G401 (cell line): ENCODE measurements at places on chromosomes 5 and 9.

DNA sequence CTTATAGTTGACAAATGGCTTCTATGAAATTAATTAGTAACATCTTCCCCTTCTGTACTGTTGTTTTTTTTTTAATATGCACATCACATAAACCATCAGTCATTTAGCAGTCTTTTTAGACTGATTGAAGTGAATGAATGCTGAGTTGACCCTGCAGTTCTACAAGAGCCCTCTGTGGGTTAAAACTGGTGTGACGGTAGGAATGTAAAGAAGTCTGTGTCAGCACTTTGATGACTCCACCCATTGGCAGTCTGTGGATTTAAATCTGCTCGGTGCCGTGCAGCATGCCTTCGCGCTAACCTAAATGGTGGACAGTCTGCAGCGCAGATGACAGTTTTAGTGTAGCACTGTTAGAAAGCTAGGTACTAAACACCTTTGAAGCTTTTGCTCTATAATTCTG, 3.1 kb downstream of the GTF3C4 start:
- peak; percentile 44 for DNase-seq

DNA sequence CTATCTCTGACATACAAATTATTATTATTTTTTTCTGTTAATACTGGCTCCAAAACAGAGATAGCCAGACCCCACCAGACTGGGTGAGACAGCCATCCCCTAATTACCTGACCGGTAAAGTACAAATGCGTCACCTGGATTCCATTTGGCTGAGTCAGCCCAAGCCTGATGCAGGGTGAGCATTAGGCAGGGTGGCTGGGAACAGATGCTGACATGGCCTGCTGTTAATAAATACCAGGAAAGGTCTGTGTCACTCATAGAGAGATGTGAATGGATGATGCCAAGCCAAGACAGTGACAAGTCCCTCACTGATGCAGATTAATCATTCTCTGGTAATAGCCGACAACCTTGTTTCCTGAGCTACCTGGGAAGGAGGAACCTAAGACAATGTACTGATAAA, 183.5 kb downstream of the TRIM32 start:
- DNase-seq: no peak

DNA sequence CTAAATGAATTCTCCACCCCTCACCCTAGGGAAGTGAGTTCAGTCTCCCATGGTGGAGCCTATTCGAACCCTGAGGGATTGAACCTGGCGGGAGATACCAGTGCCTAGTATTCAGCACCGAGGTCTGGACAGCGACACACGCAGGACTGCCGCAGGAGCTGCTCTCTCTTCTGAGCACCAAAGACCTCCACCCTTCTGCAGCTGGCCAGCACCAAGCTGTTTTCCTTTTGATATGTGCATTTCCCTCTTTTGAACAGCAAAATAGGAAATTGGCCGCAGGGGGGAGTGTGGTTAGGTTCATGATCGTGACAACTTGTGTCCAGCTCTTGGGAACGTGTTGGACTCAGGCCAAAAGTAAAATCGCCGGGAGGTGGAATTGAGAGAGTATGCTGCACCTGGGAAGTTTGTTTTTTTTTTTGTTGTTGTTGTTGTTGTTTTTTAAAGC, 1.2 kb upstream of the PCSK1 start:
- DNase-seq: peak; percentile 14

GRCh38 chr9:89642789-89643188, 38.0 kb downstream of the GADD45G start:
- peak; percentile 83 for DNase-seq

DNA sequence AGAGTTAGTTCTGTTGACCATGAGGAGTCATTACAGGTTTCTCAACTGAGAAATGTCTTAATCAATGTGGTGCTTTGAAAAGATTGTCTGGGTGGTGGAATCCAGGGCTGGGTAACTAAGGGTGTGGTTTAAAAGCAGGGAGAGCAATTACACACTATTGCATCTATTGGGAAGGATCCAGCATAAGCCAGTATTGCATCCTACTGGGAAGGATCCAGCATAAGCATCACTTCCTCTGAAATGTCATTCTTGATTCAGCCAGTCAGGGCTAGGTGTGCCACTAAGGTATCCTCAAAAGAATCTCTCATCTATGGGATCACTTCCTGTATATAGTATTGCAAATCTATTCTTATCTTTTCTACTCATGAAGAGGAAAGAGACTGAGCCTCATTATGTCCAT, 38.6 kb downstream of the ELOVL7 start:
- no peak for DNase-seq

GRCh38 chr5:72452515-72453245, 54.5 kb downstream of the ZNF366 start:
- no peak for DNase-seq

DNA sequence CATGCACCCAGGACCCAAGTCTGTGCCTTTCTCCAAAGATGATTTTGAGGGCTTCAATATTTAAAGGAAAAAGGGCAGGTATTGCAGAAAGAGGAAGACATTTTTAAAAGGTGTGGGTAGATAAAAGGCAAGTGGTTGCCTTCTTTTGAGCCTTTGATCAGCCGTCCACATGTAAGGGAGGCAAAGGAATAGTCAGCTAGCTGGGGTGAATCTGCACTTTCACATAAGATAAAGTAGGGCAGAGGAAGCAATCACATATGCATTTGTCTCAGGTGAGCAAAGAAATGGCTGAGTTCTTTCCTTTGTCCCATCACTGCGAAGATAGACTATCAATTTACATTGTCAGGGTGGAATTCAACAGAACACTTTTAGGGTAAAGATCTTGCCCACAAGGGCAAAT, 19.9 kb downstream of the MGAT1 start:
- DNase-seq: no peak

DNA sequence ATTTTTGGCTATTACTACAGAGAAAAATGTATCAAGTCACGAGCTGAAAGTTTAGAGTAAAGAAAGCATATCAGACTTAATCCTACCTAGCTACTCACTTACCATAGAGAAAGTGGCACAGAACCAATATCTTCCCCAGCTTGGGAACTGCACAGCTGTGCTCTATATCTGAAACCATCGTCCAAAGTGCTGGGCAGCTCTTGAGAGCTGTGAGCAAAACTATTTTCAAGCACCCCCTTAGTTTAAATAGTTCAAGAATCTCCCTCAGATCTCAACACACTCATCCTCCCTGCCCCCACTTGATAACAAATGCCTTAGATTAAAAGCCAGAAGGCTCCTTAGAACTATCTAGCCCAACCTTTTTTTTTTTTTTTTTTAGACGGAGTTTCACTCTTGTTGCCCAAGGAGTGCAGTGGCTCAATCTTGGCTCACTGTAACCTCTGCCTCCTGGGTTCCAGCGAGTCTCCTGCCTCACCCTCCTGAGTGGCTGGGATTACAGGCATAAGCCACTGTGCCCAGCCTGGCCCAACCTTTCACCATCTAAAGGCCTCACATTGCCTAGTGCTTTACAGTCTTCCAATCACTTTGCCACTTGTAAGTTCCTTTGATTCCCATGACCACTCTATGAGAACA, 94.2 kb upstream of the APC start:
- no peak for DNase-seq

DNA sequence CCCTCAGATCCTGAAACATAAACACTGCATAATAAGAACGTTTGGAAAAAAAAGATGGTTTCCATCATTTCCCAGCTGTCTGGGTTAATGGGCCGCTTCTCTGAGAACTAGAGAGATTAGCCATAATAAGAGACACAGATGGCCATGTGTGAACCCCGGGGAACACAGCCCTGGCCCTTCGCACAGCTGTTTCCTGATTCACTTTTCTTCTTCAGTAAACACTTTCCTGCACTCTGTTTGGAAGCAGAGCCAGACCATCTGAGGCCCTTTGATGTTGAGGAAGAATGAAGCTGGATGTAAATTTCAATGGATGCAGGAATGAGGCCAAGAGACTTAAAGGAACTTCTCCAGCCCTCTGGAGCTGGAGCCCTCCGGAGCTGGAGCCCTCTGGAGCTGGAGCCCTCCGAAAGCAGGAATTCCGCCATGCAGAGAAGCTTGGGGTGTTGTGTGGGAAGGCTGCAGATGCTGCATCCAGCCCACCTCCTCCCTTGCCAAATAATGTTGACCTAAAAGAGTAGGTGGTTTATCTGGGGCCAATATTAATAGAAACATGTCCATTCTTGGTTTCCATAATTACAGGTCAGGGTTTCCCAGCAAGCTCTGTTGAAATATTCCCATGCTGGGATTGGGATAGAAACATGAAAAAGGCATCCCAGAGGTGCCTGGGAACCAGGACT, 218.9 kb downstream of the NXNL2 start:
- no peak for DNase-seq

- DNase-seq: no peak
Observed at GRCh38 chr9:20043035-20043434, 254.2 kb upstream of the SLC24A2 start.

GRCh38 chr5:53946405-53947100, 363.8 kb downstream of the ARL15 start:
- DNase-seq: no peak

- DNase-seq: no peak
Observed at GRCh38 chr9:16475257-16475656, 395.2 kb downstream of the BNC2 start.

DNA sequence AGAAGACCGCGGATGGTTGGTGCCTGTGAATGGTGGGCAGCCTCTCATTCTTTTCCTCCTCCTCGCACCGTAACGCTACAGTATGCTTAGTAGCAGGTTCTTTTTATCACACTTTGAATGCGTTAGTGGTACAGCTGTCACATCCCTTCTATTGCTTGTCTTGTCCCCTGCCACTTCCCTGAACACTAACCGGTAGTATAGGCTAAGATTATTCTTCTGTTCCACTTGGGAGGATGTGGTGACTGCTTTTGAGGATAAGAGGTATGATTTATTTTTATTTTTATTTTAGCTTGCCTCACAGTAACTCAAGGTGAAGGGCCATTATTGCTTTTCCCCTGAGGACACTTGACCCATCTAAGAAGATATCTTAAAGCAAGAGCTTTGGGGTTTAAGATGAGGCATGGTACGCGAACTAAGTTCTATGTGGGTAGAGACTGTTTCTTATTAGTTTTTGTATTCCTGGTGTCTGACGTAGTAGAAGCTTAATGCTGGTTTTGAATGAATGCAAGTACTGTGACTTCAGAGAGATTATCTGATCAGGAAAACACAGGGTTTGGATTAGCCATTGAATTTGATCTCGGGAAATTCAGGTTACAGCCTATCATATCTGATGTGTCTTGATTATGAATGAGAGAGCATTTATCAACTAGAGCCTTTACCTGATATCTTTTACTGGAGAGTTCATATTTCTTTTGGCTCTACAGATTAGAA, 951 bp downstream of the UNC13B start:
- DNase-seq: no peak

- no peak for DNase-seq
Observed at GRCh38 chr5:168153263-168153875, 138.1 kb upstream of the WWC1 start.

GRCh38 chr5:138989720-138990119, 114.6 kb upstream of the LRRTM2 start:
- DNase-seq: no peak

DNA sequence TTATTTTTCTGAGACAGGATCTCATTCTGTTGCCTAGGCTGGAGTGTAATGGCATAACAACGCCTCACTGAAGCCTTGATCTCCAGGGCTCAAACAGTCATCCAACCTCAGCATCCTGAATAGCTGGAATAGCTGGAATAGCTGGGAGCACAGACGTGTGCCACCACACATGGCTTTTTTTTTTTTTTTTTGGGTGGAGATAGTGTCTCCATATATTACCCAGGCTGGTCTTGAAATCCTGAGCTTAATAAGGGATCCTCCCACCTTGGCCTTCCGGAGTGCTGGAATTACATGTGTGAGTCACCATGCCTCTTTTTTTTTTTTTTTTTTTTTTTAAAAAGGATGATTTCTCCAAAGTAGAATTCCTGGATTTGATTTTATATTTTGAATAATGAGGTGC, 60.7 kb downstream of the NSD1 start:
- DNase-seq: no peak

- DNase-seq: no peak
Observed at GRCh38 chr9:113734826-113735225, 141.3 kb upstream of the ZNF618 start.

GRCh38 chr5:34625246-34625645, 30.9 kb upstream of the RAI14 start:
- DNase-seq: peak; percentile 41

- DNase-seq: no peak
Observed at GRCh38 chr9:137611623-137612609, 6.4 kb downstream of the ARRDC1 start.

GRCh38 chr9:91948597-91949391, 1.2 kb downstream of the ROR2 start:
- no peak for DNase-seq

- no peak for DNase-seq
Observed at GRCh38 chr5:16437977-16438376, 27.6 kb downstream of the ZNF622 start.

DNA sequence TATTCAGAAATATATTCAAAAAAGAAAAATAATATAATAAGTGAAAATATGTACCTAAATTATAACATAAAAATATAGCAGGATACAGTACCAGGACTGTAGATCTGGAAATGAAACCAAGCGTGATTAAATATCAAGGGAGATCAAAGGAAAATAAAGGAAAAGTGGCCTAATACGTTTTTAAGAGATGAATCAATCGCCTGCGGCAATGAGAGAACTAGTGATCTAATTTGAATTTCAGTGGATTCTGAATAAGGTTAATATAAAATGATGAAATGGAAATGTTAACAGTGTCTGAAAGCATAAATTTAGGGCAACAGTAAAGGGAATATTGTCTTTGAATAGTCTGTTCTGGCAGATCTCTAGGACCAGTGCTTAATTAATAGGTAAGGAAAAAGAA, 1761.9 kb upstream of the ACO1 start:
- DNase-seq: no peak

DNA sequence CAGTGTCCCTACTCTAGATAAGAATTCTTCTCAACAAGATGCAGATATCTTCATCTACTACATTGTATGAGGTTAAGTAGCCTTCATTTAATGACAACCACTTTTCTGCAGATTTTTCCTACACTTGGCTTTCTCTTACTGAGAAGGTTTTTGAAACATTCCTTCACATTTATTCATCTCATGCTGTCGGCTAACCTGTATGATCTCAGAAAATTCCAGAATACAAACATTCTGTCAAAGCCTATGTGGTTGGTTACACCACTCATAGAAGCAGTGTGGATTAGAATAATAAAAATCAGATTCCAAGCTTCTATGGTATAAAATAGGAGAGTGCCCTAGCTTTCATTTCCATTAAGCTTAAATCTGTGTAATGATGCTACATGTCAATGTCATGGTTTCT, 39.4 kb upstream of the ERCC6L2 start:
- no peak for DNase-seq

GRCh38 chr9:107789001-107789700, 299.6 kb upstream of the KLF4 start:
- no peak for DNase-seq
